ENCODE measurements at places on chromosomes 2 and 18. TPM values are rescaled to one million over a fixed set of nuclear protein-coding genes. Genes with fewer than 3 reads are reported as not detected.

GRCh38 chr2:202495230-202495604 is 119.1 kb downstream of the BMPR2 start:
- no peak for ATAC-seq

DNA sequence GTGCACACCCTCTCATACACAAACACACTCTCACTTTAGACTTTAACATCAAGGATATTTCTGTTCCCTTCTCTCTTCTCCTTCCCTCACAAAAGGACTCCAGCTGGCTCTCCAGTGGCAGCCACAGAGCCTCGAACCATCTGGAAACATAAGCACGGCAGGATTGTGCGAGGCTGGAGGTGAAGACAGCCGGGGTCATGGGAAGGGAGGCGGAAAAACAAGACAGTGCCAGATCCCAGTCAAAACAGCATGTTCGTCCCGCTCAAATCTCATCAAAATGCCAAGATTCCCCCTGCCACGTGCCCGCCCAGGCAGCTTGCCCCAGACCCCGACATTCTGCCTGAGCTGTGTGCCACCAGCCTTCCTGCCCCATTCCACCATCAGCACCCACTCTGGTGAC is 180.3 kb downstream of the ZBTB7C start:
- ATAC-seq = peak; percentile 29

DNA sequence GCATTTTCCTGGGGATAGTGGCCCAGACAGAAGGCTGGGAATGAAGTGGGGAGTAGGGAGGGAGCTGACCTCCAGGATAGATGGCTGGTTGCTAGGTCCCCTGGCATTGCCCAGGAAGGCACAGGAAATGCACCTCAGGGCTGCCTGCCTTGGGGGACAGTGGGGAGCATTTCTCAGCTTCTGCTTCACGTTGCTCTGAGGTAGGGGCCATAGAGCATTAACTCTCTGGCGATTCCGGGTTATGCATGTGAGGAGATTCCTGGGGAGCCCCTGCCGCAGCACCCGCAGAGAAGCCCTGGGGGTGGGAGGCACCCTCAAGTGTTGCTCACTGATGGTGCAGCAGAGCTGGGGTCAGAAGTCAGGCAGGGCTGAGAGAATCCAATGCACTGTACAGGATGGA is 256.5 kb downstream of the CYP26B1 start:
- ATAC-seq = no peak

- ATAC-seq = peak; percentile 100
These were observed 40.5 kb upstream of the ACTR2 start for GRCh38 chr2:65186872-65187851.

DNA sequence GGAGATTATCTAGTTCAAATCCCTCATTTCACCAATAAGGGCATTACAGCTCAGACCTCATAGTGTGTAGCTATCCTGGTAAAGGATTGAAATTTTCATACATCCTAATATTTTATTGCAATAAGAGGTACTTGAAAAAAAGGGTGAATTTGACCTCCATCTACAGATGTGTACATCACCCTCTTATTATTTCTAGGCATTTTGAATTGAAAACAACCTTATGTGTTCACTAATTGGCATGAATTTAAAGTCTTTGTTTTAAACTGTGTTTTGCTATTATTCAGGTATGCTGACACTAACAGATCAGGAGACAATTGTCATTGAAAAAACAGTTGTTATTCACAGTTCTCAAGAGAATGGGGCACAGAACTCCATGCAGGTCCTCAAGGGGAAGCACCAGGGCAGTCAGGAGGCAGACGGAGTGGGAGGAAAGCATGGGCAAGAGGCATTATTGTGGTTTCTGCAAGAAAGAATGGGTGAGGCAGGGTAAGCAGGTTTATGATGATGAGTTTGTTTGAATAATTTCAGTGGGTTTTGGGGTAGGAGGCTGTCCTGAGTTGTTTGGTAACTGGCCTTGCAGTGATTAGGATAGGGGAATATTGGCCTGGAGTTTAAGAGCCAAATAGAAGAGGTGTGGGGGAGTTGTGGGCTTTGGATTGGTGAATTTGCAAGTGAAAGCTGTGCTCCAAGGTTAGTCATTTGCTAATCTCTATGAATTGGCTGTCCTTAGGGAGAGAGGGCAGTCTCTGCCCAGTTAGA is 194.6 kb downstream of the GPD2 start:
- ATAC-seq = no peak

GRCh38 chr2:201436141-201436540 is 15.1 kb downstream of the TRAK2 start:
- no peak for ATAC-seq

GRCh38 chr2:102886216-102886893 is 124.5 kb downstream of the TMEM182 start:
- ATAC-seq = no peak

The MARCO gene
- 1.6 TPM for total RNA-seq

The CTAGE1 gene
- total RNA-seq = 0.13 TPM

The AGXT gene
- total RNA-seq = 0.26 TPM

The SPHKAP gene
- 0.57 TPM for total RNA-seq

Measured in motor neuron (in vitro differentiated cells).